ENCODE measurements at places on chromosomes 11 and 22. TPM values are rescaled to one million over a fixed set of nuclear protein-coding genes. Genes with fewer than 3 reads are reported as not detected.

The PARVA gene
- 74.5 TPM for total RNA-seq

The CPT1B gene
- 11.5 TPM for total RNA-seq

The PRCP gene
- total RNA-seq: 30.3 TPM

The KCNE3 gene
- total RNA-seq: 0.70 TPM

The KRTAP5-9 gene
- total RNA-seq: 0.29 TPM

DNA sequence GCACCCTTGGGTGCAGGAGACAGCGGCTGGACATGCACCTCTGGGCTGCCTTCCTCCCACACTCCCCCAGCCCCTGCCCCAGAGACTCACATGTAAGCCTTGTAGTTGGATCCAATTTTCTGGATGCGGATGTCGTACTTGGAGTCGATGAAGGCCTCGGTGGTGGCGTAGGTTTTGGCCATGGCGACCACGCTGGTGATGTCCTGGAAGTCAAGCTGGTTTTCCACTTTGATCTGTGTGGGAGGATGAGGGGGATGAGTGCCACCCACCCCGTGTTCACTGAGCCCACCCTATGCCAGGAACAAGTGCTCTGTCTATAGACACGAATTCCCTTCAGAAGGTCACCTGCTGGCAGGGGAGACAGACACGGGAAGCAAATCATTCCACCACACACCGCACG, 66.9 kb downstream of the FBXO7 start:
- DNase-seq: no peak

DNA sequence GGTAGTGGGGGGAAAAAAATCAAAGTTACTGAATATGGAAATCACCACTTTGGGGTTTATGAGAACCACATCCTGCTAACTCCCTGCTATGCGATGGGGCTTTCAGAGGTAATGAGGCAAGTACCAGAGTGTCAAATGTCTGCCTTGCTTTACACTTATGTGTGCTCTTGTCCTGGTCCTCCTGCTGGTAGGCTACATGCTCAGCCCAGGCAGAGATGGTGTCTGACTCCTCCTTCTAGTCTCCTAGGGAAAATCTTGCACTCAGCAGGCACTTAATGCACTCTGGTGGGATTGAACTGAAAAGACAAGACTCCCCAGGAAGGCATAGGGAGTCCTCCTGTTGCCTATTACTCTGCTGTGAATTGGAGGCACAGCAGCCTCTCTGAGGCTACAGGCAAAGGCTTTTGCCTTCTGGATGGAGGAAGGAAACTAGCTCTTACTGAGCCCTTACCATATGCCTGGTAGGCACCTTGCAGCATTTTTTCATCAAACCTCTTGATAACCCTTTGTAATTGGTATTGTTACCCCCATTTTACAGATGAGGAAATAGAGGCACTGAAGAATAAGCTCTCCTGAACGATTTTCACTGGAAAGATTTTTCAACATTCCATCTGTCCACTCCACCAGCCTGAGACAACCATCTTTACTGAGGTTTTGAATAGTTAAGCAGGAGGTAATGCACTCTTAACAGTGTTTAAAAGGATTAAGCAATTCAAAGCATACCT, 132.1 kb upstream of the PAX6 start:
- DNase-seq: no peak

DNA sequence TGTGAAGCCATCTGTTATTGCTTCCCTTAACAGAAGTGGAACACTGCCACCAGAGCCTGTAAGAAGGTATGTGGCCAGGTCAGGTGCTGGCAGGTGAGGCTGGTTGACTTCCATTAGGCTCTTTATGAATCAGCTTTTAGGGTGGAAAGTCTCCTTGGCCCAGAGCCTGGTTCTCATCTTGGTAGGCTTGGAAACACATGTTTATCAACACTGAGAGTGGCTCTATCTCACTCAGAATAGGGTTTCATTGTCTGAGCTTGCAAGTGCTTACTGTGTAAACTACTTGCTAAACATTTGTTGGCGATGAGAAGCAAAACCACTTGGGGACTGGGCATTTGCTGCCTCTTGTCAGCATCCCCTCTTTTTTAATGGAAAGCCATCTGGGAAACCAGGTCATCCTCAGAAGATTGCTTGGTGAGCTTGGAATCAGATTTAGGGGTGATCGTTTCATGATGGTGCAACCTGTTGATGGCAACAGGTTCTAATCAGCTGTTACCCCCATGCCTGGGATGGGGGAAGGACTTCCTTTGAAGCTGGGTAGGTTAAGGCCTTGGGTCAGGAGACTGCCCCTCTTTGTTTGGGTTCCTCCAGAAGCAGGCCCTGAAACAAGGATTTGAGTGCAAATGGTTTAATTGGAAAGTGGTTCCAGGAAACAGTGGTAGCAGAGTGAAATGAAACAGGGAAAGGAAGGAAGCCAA, 75.0 kb upstream of the AMPD3 start:
- no peak for DNase-seq

GRCh38 chr22:37509059-37509860, 10.0 kb downstream of the CARD10 start:
- no peak for DNase-seq

- DNase-seq: no peak
Measured at GRCh38 chr11:83779876-83780275, 493.7 kb upstream of the CCDC90B start.

DNA sequence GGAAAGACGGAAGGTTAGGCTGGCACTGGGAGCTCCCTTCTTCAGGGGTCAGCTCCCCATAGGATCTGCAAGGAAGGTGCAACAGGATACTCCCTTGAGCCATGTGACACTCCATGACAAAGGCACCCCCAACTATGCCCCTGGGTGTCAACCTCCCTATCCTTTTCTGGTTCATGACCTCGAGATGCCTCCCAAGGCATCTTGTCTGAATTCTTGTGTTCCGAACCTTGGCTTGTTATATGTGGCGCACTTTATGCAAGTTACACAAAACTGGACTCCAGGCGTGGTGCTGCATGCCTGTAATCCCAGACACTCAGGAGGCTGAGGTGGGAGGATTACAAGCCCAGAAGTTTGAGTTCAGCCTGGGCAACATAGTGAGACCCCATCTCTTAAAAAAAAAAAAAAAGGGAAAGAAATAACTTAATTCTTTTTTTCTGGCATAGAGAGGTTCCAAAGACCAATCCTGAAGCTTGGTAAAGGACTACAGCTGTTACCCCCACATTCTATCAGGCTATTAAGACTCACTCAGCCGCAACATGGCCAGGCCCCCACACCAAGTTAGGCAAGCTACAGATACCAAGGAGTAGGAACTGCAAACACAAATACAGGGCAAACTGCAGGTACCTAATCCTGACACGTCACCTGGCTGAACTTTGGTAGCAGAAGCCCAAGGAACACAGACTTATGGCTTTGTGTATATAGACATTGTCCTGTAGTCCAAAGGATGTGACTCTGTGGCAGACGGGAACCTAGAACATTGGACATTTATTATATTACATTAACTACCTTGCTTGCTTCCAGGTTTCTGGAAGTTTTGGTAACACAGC, 1.4 kb downstream of the C11orf24 start:
- DNase-seq: peak; percentile 50
